ENCODE measurements at places on chromosomes 5 and 9.

GRCh38 chr5:157303667-157304327, 37.9 kb downstream of the CYFIP2 start:
- DNase-seq: no peak

DNA sequence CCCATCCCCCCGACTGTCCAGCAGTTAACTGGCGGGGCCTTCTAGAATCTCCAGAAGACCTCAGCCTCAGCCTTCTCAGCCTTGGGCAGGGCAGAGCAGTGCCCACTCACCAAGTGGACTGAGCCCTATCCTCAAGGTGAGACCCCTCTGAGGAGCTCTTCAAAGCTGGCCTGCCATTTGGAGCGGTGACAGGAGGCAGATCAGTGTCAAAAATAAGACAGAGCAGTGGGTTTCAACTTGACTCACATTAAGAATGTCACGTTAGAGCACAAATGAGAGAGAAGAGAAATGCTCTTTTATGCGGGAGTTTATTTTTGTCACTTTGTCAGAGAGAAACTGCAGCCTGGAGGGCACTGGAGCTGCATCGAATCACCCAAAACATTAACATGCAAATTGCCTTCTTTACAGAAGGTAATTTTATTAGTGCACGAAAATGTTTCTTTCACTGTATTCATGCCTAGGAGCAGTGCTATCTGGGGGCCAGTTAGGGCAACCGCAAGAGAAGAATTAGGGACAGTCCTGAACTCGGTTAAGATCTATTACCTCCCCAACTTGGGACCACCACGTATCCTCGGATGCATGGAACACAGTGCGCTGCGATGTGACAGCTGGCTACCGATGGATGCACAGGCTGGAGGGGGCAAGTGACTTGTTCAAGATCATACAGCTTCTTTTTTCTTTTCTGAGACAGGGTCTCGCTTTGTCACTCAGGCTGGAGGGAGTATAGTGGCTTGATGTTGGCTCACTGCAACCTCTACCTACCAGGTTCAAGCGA, 188.5 kb downstream of the DAB2IP start:
- DNase-seq: no peak

DNA sequence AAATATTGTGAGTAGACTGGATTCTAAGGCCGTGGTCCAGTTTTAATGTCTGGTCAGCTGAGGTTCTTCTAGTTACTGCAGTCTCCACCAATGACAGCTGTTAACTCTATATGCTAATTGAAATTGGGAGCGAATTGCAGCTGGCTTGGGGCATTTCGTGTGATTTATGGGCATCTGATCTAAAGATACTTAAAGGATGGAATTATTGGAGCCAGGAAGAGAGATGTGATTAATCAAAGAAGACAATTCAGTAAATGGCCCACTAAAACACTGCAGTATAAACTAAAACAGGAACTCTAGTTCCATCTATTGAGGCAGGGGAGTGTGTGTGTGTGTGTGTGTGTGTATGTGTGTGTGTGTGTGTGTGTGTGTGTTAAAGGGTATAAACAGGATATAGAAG, 157.5 kb upstream of the IQGAP2 start:
- DNase-seq: no peak

DNA sequence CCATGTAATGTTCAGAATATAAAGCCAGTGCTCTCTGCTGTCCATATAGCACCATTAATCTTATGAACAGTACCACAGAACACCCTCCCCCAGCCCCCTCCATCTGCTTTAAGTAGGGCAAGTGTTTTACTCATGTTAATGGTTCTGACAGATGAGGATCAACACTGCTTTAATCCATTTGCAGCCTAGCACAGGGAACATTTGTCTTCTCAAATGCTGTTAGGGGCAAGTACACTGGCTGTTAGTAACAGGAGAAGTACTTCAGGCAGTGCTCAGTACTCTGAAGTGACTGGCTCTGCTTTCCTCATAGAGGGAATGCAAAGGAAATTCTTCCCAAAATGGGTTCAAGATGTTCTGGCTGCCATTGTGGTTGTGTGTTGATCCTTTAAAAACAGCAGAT, 202.6 kb downstream of the DCP2 start:
- no peak for DNase-seq

DNA sequence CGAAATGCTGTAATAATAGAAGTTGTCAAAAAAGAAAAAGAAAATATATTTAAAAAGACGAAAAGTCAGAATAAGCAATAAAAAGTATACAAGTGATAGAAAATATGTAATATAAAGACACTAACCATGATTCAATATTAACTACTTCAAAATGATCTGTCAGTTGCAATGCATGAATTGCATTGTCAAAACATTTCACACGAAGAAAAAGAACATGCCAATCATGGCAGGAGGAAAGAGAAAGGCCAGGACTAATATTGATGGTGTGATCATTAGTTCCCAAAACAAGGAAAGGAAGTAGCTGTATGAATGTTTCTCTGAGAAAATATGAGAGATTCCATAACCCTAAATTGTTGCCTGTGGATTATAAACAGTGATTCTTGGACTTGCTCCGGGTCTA, 7.4 kb upstream of the GRAMD2B start:
- DNase-seq: no peak

DNA sequence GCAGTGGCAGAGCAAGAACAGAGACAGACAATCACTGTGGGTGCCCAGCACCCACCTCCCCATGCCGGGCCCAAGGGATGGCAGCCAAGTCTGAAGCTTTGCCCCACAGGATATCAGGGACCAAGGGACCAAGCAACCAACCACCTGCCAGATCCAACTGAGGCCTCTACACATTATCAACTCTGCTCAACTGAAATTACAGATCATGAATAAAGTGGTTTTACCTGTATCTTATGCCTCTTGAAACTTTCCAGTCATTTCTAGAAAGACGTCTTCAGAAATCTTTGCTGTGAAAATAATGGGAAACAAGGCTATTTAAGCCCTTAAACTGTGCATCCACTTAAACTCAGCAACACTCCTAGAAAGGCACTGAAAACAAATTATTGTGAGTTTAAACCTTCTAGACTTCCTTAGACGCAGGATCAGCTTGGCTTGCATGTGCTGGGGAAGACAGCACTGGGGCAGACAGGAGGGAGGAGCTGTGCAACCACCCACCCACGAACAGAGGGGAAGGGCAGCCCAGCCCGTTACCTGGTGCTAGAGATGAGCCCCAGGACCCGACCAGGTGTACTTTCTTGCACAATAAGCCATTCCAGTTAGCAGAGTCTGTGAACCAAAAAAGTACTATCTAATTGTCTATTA, 80.0 kb downstream of the SEMA4D start:
- DNase-seq: no peak
